Mammary epithelial cell (primary cell): ENCODE measurements at places on chromosomes 7 and 10.

GRCh38 chr10:50510517-50511473, 113.0 kb downstream of the SGMS1 start:
- DNase-seq = no peak

DNA sequence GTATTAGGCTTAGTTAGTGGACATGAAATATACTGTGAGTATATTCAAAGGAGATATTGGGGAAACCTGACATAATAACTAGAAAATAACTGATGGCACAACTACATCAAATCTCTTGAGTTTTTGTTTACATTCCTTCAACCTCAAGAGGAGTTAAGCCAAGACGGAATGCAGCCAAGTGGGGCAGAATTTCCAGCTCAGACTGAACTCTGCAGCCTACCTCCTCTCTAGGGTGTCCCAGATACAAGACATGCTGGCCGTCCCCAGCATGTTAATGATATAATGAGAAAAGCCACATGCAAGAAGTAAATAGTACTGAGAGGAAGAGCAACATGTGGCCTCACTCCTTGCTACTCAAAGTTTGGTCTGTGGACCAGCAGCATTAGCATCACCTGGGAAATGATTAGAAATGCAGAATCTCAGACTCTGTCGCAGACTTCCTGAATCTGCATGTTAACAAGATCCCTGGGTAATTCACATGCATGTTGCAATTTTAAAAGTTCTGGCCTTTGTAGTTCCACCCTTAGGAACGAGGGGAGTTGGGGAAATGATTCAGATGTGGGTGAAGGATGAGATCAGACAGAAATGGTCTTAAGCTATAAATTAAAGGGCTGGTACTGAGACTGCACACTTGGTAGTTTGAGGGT, 118.4 kb upstream of the CACUL1 start:
- DNase-seq = peak; percentile 52

GRCh38 chr7:91041901-91042484, 222.2 kb upstream of the FZD1 start:
- DNase-seq = no peak

GRCh38 chr10:69817078-69817581, 15.4 kb downstream of the COL13A1 start:
- DNase-seq = no peak

DNA sequence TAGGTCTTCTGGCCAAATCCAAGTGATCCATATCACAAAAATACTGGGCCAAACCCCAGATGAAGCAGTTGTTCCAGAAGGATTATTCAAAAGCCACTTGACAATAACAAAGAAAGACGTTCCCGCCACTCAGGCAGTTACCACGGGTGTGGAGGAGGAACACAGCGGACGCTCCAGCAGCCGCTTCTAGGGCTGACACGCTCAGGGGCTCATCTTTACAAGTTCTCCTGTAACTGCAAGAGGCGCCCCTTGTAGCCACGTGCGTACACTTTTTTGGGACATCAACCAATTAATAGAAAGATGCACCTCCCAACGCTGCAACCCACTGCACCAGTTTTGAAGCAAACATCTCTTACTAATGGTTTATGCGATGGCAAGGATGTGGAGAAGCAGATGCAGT, 159.4 kb downstream of the GRID1 start:
- DNase-seq = no peak

- peak; percentile 64 for DNase-seq
Measured at GRCh38 chr7:46565253-46566096, 644.4 kb upstream of the IGFBP3 start.

- peak; percentile 33 for DNase-seq
Measured at GRCh38 chr10:103660364-103661197, 167.1 kb downstream of the NEURL1 start.

- DNase-seq = no peak
Measured at GRCh38 chr10:58930500-58930899, 245.9 kb upstream of the PHYHIPL start.

- DNase-seq = no peak
Measured at GRCh38 chr10:67735430-67735829, 39.4 kb upstream of the CTNNA3 start.

- DNase-seq = no peak
Measured at GRCh38 chr7:70778585-70778984, 353.4 kb upstream of the GALNT17 start.

DNA sequence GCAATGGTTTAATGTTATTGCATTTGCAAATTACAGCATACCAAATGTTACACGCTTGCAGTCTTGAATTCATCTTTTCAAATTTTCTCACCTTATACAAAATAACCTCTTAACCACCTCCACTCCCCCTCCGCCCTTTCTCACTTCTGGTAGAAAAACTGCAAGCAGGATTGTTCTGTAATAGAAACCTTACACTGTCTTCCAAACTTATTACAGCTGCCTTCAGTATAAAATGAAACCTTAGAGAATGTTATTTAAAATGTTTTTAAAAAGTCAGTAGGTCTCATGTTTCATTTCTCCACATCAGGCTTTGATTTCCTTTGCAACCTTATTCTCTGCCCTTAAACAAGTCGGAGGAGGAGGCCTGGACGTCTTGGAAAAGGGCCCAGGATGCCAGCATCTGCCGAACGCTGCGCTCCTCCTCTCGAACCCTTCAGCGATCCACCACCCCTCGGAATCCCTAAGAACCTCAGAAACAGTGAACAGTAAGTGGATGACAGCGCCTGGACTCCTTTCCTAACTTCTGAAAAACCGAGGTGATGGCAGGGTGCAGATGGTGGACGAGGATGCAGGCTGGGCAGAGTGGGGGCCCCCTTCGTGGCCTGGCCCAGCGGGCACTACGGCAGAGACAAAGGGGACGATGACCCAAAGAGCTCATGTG, 74.0 kb downstream of the FGFR2 start:
- no peak for DNase-seq

GRCh38 chr10:30959836-30960210, 71.8 kb downstream of the ZNF438 start:
- DNase-seq = peak; percentile 26

- no peak for DNase-seq
Measured at GRCh38 chr10:22649390-22649841, 65.0 kb downstream of the PIP4K2A start.
